Mesenteric fat pad (tissue), 1 donor: ENCODE measurements at places on chromosomes 13 and 19.

DNA sequence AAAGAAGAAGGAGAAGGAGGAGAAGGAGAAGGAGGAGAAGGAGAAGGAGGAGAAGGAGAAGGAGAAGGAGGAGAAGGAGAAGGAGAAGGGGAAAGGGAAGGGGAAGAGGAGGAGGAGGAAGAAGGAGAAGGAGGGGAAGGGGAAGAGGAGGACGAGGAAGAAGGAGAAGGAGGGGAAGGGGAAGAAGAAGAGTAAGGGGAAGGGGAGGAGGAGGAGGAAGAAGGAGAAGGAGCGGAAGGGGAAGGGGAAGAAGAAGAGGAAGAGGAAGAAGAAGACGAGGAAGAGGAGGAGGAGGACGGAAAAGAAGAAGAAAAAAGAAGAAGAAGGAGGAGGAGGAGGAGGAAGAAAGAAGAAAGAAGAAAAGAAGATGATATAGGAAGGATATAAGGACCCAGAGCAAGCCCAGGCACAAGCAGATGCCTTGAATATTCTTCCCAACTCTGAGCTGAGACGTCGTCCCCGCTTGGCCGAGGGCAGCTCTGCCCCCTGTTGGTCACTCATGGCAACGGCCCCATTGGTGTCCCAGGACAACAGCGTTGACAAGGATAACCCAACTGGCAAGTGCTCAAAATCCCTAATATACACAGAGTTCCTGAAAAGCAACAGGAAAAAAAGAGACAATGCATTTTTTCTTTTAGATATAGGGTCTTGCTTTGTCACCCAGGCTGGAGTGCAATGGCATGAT, 30.6 kb upstream of the IGSF23 start:
- DNase-seq, result no peak

DNA sequence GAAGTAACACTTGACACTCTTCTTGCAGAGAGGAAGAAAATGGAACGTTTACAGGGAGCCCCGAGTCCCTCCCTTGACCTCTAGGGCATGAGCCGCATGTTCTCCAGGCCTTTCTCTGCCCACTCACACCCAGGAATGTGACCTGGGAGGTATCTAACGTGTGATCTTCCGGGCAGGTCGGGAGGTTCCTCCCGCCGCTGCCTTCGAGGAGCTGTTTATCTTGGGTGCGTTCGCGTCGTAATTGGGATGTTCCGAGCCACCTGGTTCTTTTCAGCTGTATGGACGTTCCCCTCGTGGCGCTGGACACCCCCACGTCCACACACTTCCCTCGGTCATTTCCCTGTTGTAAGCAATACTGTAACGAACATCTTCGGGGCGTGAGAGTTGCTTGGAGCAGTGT, 13.6 kb downstream of the ARID3A start:
- DNase-seq, result no peak

DNA sequence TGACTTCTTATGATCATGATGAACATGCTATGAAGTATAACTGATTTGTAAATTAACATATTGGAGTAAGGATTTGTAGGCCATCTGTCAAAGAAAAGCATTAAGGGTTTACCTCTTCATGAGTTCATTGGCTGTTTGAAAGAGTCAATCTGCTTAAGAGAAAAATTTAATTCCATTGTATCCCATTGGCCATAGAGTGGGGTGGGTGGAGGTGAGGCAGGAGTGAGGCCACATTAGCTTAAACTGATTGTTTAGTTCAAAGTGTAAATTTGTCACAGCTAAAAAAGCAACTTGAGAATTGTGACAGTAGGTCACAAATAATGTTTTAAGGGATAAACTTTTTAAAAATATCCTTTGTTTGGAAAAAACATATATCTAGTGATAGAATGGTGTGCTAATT, 11.4 kb downstream of the GPR180 start:
- DNase-seq, result no peak

GRCh38 chr19:29293736-29294342, 80.9 kb upstream of the UQCRFS1 start:
- DNase-seq, result peak; percentile 57

DNA sequence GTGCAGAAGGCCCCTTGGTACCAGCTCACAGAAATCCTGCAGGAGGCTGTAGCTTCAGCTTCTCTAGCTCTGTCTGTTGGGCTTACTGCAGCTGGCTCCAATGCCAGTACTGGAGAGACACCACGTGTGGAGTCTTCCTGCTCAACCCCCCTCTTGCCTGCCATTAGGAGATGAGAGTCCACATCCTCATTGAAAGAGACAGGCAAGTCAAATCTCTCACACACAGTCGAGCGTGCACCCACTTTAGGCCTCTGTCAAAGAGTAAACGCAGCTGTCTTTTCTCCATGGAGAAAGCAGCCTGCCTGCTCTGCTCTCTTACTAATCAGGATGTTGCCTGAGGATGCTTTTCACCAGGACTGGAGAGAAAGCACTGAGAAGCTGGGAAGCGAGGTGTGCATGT, 523.0 kb upstream of the NBEA start:
- no peak for DNase-seq

GRCh38 chr19:54937926-54938325, 9.4 kb downstream of the NLRP7 start:
- DNase-seq, result no peak

GRCh38 chr19:39403331-39404312, 3.0 kb upstream of the ZFP36 start:
- peak; percentile 99 for DNase-seq

DNA sequence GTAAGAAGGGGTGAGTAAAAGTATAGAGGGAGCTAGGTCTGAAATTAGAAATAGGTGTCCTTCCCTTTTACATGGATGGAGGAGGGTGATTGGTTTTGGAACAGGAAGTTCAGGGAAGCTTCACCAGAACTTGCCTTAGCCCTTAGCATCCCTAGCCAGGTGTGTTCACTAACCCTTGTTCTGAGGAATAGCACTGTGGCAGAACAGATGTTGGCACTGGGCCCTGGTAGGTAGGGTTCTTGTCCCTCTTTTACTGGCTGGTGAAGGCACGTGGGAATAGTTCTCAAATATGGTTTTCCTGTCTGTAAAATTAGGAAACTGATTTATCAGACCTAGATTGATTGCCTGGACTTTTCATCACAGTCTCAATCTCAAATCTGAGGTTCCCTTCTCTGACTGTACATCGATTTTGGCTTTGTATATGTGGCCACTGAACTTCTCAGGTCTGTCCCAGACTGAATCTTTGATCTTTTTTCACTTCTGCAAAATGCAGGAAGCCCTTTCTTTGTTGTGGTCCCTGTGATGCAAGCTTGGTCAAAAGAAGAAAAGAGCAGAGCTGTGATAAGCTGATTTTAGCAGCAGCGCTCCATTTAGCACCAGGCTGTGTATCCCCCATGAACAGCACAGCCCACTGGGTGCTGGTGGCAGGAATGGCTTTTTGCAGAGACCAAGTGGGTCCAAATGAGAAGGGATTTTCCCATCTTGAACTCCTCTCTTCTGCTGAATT, 86.2 kb upstream of the HTR2A start:
- no peak for DNase-seq

DNA sequence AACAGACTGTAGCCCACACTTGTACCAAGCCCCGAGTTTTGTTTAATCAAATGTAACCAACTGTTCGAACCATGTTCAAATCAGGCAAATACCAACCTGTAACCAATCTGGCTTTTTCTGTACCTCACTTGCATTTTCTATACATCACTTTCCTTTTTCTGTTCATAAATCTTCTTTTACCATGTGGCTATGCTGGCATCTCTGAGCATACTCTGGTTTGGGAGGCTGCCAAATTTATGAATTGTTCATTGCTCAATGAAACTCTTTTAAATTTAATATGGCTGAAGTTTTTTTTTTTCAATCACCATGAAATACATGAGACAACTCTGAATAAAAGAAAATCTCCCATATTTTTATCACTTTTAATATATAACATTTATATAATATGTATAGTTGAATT, 256.1 kb downstream of the SLITRK6 start:
- DNase-seq, result no peak

DNA sequence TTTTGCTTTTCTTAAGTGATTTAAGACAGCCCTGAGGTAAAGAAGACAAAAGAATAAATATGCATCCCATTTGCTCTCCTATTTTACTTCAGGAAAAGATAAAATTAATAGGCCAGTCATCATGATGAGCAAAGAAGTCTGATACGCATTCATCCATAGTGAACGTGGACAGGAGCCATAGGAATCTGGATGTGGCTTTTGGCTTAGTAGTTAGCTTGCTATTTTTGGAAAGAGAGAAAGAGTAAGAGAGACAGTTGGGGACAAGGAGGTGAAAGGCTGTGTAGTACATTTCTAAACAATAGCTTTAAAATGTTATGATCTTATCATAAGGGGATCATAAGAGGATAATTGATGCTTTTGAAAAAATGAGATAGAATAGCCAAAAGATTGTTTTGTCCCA, 545.2 kb downstream of the IRS2 start:
- no peak for DNase-seq

GRCh38 chr13:41491436-41491835, 34.1 kb downstream of the RGCC start:
- DNase-seq, result no peak

DNA sequence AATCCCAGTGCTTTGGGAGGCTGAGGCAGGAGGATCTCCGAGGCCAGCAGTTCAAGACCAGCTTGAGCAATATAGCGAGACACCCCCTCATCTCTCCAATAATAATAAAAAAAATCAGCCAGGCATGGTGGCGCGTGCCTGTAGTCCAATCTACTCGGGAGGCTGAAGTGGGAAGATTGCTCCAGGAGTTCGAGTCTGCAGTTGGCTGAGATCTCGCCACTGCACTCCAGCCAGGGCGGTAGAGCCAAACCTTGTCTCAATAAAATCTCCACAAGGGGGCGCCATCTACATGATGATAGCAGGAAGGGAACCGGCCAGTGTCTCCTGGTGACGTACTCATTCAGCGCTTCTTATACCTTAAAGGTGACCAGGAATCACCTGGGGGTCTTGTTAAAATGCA, 13.6 kb upstream of the C5AR1 start:
- no peak for DNase-seq

DNA sequence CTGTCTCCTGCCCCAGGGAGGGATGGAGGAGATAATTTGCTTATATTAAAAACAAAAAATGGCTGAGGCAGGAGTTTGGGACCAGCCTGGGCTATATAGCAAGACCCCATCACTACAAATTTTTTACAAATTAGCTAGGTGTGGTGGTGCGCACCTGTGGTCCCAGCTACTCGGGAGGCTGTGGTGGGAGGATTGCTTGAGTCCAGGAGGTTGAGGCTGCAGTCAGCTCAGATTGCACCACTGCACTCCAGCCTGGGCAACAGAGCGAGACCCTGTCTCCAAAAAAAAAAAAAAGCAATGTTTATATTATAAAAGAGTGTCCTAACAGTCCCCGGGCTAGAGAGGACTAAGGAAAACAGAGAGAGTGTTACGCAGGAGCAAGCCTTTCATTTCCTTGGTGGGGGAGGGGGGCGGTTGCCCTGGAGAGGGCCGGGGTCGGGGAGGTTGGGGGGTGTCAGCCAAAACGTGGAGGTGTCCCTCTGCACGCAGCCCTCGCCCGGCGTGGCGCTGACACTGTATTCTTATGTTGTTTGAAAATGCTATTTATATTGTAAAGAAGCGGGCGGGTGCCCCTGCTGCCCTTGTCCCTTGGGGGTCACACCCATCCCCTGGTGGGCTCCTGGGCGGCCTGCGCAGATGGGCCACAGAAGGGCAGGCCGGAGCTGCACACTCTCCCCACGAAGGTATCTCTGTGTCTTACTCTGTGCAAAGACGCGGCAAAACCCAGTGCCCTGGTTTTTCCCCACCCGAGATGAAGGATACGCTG, 184.0 kb downstream of the KDM4B start:
- DNase-seq, result no peak
